Hypothalamus (tissue), 51 donors: ENCODE measurements at places on chromosomes 3 and 15.

DNA sequence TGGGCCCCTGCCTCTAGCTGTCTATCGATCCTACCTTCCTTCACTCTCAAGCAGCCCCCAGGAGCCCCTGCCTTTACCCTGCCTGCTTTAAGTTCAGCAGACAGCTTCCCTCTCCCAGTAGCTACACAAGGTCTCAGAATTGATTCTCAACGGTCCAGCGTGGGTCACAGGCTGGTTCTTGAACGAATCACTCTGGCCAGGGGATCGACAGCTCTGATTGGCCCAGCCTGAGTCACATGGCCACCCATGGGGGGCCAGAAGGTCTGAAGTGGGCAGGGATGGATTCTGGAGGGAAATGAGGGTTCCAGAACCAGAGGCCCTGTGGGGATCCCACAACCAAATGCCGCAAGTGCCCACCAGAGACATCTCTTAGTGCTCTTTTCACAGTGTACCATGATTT lies 23.7 kb upstream of the CCDC174 start:
- DNase-seq: no peak

DNA sequence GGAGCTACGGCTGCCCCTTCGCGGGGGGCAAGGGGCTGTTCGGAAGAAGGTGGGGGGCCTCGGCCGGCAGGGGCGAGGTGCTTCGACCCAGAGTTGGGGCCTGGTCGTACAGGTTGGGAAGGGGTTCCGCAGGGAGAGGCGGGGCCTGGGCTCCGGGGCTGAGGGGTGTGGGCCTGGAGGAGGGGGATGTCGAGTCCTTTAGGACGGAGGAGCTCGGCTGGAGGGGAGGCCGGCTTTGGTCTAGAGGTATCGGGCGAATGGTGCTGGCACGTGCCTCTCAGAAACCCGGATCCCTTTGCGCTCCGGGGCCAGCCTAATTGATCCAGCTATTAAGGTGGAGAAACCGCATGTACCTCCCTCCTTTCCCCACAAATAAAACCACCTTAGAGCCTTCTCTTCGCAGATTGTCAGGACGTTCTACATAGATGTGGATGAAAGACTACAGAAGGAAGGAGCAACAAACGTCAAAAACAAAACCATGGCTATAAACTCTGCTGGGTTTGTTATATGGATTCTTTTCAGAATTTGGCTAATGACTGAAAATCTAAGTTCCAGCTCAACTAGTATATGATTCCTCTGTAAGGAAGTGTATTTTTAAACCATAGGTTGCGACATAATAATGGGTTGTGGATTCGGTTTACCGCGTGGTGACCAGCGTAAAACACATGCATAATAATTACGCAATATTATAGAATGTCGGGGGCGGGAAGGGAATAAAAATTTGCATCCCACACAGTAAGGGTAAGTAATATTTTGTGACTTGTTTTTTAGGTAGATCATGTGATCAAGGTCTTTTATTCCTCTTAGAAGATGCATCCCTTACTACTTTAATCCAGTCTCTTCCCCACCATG lies 644 bp upstream of the NGLY1 start:
- no peak for DNase-seq

DNA sequence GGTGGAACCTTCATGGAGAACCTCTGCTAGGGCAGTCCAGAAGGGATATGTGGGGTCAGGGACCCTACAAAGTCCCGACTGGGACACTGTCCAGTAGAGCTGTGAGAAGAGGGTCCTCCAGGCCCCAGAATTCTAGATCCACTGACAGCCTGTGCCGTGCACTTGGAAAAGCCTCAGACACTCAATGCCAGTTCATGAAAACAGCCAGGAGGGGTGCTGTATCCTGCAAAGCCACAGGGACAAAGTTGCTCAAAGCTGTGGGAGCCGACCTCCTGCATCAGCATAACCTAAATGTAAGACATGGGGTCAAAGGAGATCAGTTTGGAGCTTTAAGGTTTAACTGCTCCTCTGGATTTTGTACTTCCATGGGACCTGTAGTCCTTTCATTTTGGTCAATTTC lies 448.8 kb upstream of the CADM2 start:
- no peak for DNase-seq

DNA sequence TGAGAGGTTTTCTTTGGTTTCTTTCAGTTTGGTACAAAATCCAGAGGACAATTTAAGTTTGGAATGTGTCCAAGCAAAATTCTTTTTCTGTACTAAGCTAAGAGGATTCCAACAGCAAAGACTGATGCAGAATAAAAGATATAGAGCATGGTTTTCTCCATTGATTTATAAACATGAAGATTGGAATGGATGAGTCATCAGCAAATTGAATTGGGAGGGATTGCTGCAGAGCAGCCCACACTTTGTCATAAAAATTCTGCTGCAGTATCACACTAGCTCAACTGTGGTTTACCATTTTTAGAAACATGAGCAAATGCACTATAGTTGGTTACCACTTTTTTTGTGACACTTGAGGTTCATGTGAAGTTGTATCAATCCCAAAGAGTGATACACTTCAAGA lies 16.1 kb upstream of the LARP6 start:
- DNase-seq: no peak

DNA sequence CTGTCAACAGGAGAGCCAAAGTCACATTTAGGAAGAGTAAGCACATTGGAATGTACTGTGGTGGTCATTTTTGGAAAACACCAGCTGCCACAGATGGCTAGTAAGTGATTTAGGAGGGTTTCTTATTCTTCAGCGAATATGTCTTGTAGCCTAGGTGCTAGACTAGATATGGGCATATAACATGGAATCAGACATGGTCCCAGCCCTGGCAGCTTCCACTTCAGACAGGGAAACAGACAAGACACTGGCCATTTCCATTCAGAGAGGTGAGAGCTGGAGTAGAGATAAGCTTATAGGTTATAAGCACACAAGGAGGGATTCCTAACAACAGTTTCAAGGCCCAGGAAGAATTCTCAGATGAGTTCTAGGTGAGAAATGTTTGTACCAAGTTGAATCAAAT lies 28.2 kb upstream of the BFSP2 start:
- no peak for DNase-seq

DNA sequence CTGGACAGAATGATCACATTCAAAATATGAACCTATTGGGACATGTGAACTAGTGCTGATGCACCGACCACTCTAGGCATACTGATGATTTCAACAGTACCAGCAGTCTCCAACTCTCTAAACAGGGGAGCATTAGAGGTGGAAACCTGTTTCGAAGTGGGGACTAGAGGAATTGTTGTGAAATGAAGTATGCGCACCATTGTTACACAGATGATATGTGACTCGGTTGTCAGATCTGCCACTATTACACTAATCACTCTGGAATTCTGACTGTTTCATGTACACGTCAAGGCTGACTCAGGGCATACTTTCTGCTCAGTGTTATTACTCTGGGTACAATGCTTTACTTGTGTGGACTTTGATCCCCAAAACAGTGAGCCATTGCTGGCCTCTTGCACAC lies 198.2 kb upstream of the UBE2E2 start:
- DNase-seq: no peak

DNA sequence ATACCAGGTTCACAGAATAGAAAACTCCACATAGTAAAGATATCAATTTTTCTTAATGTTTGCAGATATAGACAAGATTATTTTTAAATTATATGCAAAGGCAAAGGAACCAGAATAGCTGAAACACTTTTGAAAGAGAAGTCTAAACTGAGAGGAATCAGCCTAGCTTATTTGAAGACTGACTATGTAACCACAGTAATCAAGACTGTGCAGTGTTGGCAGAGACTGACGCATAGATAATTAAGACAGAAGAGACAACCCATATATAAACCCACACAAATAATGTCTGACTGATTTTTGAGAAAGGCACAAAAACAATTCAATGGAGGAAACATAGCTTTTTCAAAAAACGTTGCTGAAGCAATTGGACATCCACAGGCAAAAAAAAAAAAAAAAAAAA lies 28.6 kb upstream of the ACKR4 start:
- no peak for DNase-seq

GRCh38 chr3:6736836-6737629 lies 123.9 kb upstream of the GRM7 start:
- no peak for DNase-seq
